ENCODE measurements at places on chromosomes 2 and 18.

DNA sequence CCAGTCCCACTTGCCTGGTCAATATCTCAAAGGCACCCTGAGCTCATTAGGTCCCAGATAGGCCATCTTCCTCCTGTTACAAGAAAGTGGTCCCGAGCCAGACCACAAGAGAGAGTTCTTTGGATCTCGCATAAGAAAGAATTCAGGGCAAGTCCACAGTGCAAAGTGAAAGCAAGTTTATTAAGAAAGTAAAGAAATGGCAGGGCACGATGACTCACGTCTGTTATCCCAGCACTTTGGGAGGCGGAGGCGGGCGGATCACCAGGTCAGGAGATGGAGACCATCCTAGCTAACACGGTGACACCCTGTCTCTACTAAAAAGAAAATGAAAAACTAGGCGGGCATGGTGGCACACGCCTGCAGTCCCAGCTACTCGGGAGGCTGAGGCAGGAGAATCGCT, 10.8 kb upstream of the SMAD7 start:
- no peak for DNase-seq

DNA sequence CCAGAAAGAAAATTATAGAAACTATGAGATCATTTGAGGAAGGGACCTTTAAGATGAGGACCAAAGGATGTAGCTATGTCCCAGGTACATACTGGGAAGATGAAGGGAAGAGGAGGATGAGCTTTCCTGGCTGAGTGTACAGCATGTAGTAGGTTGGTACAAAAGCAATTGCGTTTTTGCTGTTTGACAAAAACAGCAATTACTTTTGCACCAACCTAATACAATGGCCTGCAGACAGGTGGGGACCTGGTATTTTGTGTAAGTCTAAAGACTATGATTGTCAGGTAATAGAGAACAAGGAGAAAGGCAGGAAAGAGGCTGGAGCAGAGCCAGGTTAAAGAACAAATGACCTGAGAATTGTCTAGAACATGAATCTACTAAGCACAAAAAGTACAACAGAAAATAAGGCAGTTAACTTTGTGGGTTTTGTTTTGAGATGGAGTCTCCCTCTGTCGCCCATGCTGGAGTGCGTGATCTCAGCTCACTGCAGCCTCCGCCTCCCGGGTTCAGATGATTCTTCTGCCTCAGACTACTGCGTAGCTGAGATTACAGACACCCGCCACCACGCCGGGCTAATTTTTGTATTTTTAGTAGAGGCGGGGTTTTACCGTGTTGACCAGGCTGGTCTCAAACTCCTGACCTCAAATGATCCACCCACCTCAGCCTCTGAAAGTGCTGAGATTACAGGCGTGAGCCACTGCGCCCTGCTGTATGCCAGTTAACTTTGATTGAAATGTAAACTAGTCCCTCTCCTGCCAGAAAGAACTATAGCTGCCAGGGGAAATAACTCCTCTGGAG, 3.2 kb upstream of the TGOLN2 start:
- DNase-seq, result no peak

DNA sequence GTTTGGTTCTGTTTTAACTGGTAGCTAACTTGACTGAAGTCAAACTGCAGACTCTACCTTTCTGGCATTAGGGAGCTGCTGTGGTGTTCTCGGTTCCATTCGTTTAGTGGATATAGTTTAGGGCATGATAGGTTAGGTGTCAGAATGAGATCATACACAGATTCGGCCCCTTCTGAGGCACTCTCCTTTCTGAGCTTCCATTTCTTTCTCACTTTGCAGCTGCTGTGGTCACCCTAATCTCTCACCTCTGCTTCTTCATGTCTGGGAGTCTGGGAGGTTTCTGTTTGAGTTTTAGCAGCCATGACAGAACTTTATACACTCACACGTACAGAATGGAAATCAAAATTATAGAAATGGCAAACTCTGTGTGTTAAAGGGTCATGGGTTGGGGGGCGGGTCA, 122.8 kb downstream of the ATP9B start:
- DNase-seq, result no peak

DNA sequence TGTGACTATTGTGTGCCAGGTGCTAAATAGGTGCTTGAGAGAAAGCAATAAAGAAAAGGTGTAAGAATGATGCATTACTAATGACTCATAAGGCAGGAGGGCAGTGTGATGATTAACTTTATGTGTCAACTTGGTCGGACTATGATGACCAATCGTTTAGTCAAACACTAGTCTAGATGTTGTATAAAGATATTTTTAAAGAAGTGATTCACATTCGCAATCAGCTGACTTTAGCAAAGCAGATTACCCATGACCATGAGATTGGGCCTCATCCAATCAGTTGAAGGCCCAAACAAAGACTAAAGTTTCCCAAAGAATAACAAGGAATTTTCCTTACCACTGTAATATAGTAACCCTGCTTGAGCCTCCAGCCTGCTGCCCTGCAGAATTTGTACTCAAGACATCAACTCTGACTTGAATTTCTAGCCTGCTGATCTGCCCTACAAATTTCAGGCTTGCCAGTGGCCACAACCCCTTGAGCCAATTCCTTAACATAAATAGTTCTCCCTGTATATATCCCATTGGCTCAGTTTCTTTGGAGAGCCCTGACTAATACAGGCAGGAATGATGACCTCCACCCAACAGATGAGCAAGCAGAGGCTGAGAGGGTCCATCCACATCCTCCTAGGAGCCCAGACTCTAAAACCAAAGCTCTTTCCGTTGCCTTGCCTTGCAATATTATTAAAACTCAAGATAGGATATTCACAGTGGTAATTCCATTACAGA, 132.6 kb downstream of the ACTR3 start:
- no peak for DNase-seq

- DNase-seq, result no peak
Measured at GRCh38 chr18:52200406-52200805, 139.6 kb upstream of the DCC start.

DNA sequence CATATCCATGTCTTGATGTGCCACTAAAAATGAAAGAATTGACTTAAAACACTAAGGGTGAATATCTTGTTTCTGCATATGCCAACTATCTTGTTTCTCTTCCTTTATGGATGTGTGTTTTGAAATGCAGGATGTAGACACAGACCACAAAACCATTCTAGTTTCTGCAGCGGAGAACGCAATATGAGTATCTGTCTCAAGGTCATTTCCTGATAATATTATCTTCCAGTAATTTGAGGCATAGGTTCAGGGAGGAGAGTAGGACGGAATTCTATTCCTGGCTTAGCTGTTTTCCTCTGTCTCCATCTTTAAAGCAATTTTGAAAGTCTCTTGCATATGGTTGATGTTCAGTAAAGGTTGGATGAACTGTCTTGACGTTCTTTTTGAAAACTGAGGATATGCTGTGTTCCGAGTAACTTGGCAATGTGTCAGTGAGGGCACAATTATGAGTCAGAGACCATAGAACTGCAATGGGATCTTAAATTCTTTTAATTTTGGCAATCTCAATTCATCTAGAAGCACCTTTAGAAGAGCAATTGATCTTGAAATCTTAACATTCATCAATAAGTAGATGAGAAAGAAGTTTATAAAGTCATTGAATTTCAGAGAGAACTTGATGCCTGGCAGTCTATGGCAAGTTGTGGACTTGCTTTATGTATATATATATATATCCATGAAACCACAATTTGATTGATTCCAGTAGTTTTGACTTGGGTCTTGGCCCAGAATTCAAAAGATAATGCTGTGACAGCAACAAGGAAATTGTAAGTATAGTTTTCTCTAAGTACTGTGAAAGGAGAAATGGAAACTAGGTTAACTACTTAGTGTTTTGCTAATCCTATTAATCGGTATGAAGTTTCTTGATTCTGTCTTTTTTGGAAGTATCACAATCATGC, 24.8 kb downstream of the RAB27B start:
- DNase-seq, result no peak

DNA sequence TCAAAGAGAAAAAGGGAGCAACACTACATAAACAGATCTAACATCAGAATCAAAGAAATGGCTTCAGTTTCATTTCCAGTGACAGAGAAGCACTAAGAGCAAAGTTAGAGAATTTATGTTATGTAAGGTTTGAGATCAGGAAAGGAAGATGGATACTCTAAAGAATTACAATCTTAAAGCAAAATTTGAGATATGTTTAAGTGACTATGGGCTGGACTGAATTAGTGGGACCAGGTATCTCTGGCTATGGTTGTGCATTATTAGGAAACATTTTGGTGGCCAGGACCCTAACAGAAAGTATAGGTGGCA, 208.2 kb downstream of the CCDC178 start:
- DNase-seq, result no peak

GRCh38 chr2:150234787-150235446, 252.6 kb downstream of the RND3 start:
- DNase-seq, result no peak

DNA sequence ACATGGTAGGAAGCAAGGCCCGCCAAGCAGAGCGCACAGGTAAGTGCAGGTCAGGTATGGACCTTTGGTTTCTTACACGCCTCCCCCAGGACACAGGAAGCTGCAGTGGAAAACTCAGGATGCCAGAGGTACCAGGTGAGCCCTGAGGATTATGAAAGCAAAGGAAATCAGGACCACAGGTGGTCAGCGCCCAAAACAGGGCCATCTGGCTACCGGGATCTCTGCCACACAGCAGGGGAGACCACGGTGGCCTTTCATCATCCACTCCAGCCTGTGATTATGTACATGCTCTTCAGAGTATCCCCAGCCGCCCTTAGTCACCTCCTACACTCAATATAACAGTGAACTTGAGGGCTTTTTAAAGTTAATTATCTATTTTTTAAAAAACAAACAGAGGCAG, 125.5 kb upstream of the EPC2 start:
- DNase-seq, result no peak

DNA sequence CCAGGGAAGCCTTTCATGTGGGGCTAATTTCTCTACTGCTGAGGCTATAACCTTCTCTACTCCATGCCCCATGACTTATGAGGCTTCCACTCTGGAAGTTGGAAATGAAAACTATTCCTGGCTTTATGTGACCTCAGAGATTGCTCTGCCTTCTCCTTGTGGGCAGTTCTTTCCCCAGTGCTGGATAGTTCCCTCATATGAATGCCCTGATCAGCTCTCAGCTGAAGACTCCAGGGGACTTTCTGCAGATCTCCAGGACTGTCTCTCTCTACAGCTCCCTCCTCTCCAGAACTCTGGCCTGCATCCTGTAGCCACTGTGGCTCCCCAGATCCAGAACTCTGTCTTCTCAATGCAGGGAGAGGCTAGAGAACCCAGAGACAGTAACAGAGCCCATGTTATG, 235.1 kb downstream of the SEPTIN10 start:
- no peak for DNase-seq

DNA sequence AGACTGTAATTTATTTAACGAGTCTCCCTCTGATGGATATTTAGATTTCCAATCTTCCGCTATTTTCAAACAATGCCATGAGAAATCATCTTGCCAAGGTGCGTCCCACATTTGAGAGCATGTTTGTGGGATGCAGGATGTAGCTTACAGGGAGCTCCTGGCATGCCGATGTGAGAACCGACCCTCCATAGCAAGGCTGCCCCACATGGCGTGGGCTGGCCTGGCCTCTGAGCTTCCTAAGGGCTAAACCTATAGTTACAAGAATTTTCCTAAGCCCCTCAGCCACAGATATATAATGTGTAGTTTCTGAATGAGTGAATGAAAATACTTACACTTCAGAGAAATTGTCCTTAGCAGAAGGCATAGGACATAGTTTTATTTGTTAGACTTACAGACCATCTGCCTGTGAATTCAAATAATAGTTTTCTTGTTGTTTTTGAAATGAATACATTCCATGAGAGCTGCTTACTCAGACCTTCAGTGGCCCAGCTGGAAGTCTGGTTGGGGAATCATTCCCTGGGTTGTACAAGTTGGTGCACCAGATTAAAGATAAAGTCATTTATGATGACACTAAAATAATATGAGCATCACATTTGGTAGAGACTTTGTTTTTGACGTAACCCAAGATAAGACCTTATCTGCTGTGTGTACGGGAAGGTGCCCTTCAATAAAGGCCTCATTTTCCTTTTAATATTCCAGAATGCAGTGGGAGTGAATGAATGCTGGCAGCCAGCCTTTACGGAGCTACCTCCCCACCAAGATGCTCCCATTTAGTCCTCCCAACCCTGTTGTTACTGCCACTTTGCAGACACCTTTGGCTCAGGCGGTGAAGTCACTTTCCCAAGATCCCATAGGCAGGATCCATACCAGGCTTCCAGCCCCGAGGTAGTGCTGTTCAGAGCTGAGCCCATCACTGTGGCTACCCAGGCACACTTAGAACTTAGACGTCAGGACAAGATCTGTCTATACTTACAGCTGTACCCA, 107.1 kb downstream of the GLI2 start:
- no peak for DNase-seq

DNA sequence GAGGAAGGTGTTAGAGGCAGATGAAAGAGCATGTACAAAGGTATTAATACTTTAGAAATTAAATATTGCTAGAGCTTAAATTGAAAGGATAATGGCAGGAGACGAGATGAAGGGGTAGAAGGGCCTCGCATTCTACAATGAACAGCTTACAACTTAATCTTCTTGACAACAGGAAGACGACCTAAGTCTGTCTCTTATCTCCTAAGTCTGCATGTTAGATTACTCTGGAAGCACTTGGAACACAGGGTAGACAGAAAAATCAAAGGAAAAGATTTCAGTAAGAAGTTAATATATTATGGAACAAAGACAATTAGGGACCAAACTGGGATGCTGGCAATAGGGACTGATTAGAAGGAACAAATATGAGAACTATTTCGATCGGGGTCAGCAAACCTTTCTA, 34.9 kb downstream of the SMC6 start:
- no peak for DNase-seq

DNA sequence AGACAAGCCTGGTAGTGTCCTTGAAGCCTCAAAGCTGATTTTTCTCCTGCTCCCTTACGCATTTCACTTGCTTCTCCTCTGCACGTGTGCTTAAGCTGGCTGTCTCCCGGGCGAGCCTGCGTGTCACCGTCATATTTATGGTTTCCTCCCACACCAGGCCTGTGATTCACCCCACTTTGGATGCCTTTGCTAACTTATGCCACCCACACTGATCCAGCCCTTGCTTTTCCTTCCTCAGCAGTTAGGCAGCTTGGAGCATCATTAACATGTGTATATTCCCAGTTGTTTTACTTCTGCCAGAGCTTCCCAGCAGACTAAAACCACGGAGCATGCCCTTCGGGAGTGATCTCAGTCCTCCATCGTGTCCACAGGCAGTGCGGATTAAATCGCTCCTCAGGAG, 2.2 kb downstream of the ST3GAL5 start:
- peak; percentile 40 for DNase-seq

GRCh38 chr2:113867571-113867970, 22.3 kb upstream of the ACTR3 start:
- no peak for DNase-seq

- DNase-seq, result no peak
Measured at GRCh38 chr2:190847504-190848081, 33.0 kb upstream of the GLS start.

All from stimulated activated CD4-positive, alpha-beta T cell treated with anti-CD3 and anti-CD28 coated beads, TNF-alpha, amount 100 ng/mL, for 24 hours (primary cell).